Myocyte (in vitro differentiated cells): ENCODE measurements at places on chromosomes 12 and 14. TPM values are rescaled to one million over a fixed set of nuclear protein-coding genes. Genes with fewer than 3 reads are reported as not detected.

ULK1 gene
- total RNA-seq: 11.2 and 21.3 TPM in 2 replicates

CD163 gene
- total RNA-seq: 12.7 and 19.2 TPM in 2 replicates

PSMB11 gene
- not detected in 2 replicates for total RNA-seq

PLBD1 gene
- 0.19 and 0.21 TPM in 2 replicates for total RNA-seq
